PC-3 (cell line): ENCODE measurements at places on chromosomes 5 and 9. TPM values are rescaled to one million over a fixed set of nuclear protein-coding genes. Genes with fewer than 3 reads are reported as not detected.

FCN2 gene
- not detected in 2 replicates for total RNA-seq

- DNase-seq: no peak
Observed at GRCh38 chr5:163424836-163425235, 12.6 kb upstream of the CCNG1 start.

- DNase-seq: peak; percentile 62
Observed at GRCh38 chr5:15993334-15993733, 186.3 kb downstream of the MARCHF11 start.

- no peak for DNase-seq
Observed at GRCh38 chr5:10311595-10312425, 4.1 kb upstream of the CMBL start.

DNA sequence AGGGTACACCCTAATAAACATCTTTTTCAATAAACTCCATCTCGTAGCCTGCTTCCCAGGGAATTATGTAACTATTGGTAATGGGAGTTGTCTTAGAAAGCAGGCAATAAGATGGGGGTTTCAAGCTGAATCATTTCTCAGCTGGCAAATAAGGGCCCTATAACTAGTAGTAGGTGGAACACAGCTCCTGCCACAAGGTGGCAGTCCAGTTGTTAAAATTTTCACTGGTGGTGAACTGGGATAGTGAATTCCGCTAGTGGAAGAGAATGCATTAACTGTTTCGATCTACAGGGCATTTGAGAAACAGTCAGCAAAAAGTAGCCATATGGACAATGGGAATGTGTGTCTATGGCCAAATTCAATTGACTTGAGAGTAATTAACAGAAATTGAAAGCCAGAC, 27.7 kb downstream of the PCDHB15 start:
- no peak for DNase-seq

GRCh38 chr9:64773491-64773931, 511.5 kb downstream of the FOXD4L5 start:
- no peak for DNase-seq

FOXD1 gene
- total RNA-seq: 10.3 and 12.8 TPM in 2 replicates

- DNase-seq: peak; percentile 35
Observed at GRCh38 chr9:131759017-131759647, 19.3 kb upstream of the RAPGEF1 start.

- DNase-seq: peak; percentile 14
Observed at GRCh38 chr9:127418037-127418471, 6.1 kb upstream of the ZNF79 start.

DNA sequence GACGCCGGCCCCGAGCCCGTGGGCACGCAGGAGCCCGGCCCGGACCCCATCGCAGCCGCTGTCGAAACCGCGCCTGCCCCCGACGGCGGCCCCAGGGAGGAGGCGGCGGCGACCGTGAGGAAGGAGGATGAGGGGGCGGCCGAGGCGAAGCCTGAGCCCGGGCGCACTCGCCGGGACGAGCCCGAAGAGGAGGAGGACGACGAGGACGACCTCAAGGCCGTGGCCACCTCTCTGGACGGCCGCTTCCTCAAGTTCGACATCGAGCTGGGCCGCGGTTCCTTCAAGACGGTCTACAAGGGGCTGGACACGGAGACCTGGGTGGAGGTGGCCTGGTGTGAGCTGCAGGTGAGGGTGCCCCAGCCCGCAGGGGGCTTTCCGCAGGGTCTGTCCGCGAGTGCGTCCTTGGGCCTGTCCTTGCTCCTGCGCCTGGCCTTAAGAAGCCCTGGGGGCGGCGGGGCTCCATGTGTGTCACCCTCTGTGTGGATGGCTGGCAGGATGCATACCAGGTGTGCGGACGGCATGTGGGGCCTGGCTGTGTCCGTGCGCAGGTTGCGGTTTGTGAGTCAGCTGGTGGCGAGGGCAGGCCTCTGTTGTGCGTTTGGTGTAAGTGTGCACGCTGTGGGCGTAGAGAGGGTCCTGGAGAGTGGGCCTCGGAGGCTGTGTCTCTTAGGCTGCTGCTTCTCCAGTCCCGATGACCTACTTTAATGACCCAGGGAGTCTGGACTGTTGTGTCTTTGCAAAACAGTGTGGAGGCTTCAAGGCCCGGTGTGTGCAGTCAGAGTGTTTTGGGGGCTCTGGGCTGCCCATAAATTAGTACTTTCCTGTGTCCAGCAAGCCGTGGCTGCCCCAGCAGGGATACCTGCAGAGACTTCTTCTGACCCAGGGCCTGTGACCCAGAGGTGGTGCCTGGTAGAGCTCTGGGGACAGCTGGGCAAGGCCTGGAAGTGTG, 1.6 kb downstream of the WNK2 start:
- DNase-seq: peak; percentile 38

MAMDC2 gene
- total RNA-seq: not detected in 2 replicates

- DNase-seq: peak; percentile 8
Observed at GRCh38 chr5:68749631-68750030, 344.2 kb upstream of the SLC30A5 start.

GRCh38 chr9:127927988-127928675, 2.4 kb downstream of the PIP5KL1 start:
- DNase-seq: peak; percentile 30

DNA sequence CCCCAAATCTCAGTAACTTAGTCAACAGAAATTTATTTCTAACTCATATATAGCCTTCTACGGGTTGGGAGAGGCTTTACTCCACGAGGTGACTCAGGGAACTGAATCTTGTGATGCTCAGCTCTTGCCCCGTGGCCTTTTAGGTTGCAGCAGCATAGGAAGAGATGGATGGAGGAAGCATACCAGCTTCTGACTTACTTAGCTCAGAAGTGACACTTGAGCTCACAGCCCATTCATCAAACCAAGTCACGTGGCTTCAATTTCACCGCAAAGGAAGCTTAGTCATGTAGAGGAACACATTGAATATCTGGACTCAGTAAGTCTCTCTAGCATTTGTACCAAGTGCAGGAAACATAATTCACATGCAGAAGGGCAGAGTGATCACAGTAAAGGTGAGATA, 124.1 kb upstream of the KCNN2 start:
- DNase-seq: peak; percentile 27

- no peak for DNase-seq
Observed at GRCh38 chr5:174306345-174307030, 261.0 kb downstream of the NSG2 start.

DNA sequence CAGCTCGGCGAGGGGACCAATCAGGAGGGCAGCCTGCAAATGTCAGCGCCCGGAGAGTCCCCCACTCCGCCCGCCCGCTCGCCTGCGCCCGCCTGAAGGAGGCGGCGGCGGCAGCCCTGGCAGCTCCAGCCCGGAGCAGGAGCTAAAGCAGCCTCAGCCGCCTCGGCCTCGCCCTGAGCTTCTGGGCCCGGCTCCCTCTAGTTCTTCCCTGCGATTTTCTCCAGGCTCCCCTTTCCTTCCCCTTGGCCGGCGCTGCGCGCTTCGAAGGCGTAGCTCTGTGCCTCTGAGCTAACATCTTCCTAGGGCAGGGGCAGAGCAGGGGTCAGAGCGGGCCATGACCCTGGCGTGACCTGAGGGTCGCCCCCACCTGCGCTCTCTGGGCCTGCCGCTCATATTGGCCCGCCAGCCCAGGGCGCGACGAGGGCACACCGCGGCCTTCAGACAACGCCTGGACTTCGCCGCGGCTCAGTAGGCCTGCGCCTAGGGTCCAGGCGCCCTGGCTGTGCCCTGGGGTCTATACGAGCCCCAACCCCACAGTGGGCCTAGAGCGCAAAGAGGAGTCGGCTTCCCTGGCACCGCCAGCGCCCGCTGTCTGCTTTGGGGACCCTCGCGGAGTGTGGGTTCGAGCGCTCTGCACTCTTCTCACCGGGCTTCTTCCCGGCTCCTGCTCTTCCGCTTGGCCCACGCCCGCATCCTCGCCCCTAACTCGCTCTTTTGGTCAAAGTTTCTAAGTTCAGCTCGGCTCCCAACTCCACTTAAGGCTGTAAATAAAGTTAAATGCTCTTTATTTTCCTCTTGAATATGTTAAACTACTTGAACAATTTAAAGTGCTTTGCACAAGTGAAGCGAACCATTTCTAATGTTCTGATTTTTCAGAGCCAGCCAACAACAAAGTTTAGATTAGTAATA, 504 bp upstream of the OTP start:
- DNase-seq: no peak

DNA sequence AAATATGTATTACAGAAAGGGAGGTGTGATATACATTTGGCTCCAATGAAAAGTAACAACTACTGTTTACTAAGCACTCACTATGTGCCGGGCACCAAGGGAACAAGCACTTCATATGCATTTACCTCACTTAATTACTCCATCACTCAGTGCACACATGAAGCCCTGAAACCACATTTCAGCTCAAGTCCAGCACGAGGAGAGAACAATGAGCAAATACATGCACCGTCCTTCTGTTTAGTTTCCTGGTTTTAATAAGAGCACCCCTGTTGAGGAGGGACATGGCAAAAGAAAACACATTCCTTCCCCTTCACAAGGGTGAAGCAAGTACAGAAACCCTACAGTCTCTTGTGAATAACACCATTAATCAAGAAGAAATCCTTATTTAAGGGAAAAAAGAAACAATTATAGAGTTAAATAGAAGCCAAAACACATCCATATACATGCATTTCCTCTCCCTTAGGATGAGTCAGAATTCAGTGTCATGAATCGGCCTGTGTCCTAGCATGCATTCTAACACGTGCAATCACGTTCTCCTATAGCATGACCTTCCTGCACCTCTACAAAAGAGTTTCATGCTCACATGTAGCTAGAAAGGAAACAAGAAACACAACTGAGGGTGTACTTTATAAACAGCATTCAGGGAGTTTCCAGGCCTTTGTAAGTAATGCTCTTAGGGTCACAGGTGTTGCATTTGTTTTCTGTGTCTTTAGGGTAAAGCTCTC, 411.6 kb downstream of the BNC2 start:
- peak; percentile 35 for DNase-seq

GRCh38 chr5:57658018-57658417, 175.4 kb upstream of the ACTBL2 start:
- DNase-seq: no peak

GRCh38 chr9:37486616-37487548, 1.1 kb downstream of the POLR1E start:
- peak; percentile 62 for DNase-seq

UQCRQ gene
- total RNA-seq: 190 and 198 TPM in 2 replicates

DNA sequence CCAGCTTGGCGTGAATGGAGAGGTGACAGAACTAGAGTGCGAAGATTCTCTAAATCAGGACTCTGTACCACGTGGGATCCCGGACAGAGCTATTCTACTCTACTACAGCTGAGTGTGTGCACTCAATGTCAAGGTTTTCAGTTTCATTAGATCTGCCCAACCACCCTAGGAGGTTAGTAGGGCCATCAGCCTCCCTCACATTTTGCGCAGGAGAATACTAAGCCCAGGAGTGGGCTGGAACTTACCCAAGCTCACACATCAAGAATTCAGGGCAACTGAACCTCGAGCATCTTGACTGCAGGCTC, 68.3 kb upstream of the TBC1D2 start:
- no peak for DNase-seq

WNT8A gene
- total RNA-seq: not detected in 2 replicates

GRCh38 chr5:132012371-132013005, 1.0 kb upstream of the ACSL6 start:
- DNase-seq: peak; percentile 22

FAXDC2 gene
- total RNA-seq: not detected in 2 replicates

PDLIM4 gene
- 26.5 and 27.8 TPM in 2 replicates for total RNA-seq

GRCh38 chr5:96753848-96754247, 53.9 kb downstream of the ERAP1 start:
- no peak for DNase-seq

DNA sequence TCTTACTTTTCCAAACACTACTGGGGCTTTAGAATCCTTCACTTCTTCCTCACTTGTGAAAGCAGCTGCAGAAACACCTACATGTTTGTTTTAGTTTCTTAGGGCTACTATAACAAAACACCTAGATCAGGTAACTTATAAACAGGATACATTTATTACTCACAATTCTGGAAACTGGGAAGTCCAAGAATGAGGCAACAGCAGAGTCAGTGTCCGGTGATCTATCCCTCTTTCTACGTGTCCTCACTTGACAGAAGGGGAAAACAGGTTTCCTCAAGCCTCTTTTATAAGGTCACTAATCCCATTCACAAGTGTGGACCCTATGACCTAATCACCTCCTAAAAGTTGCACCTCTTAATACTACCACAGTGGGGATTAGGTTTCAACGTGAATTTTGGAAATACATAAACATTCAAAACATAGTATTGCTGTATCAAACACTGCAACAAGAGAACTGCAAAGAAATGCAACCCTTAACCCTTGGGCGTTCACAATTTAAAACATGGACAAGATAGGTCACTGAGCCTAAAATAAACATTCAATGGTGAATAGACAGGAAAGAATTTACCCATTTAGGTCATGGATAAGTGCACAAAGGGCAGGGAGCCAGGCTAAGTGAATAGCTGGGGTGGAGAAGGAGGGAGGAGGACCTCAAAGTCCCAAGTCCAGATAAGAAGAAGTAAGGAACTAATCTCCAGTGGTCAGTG, 104.3 kb downstream of the PIK3R1 start:
- peak; percentile 33 for DNase-seq

B4GALT1 gene
- total RNA-seq: 14.8 and 23.1 TPM in 2 replicates

GRCh38 chr5:96236051-96236450, 197.0 kb downstream of the PCSK1 start:
- DNase-seq: no peak

LCN15 gene
- not detected in 2 replicates for total RNA-seq

GAPT gene
- total RNA-seq: not detected in 2 replicates

DNA sequence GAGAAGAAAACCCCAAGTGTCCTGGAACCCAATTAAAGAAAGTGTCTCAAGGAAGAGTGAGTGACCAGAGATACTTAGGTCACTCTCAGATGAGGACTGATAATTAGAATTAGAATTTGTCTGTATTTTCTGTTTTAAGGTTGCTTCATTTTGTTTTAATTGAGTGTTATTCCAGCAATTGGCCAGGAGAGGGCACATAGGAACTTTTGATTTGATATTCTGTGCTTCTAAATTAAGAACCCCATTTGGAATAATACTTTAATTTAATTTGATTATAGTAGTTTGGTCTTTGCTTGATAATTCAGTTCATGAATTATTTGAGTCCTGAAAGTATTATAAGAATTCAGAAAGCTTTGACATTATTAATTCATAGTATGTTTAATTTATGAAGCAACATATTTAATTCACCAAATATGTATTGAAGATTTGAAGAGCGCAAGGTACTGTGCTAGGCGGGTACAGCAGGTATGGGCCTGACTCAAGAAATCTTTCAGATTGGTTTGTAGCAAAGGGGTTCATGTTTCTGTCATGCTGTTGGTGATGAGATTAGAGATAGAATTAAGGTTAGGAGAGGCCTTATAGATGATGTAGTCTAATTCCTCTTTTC, 4.9 kb downstream of the MRPL22 start:
- DNase-seq: peak; percentile 39

DNA sequence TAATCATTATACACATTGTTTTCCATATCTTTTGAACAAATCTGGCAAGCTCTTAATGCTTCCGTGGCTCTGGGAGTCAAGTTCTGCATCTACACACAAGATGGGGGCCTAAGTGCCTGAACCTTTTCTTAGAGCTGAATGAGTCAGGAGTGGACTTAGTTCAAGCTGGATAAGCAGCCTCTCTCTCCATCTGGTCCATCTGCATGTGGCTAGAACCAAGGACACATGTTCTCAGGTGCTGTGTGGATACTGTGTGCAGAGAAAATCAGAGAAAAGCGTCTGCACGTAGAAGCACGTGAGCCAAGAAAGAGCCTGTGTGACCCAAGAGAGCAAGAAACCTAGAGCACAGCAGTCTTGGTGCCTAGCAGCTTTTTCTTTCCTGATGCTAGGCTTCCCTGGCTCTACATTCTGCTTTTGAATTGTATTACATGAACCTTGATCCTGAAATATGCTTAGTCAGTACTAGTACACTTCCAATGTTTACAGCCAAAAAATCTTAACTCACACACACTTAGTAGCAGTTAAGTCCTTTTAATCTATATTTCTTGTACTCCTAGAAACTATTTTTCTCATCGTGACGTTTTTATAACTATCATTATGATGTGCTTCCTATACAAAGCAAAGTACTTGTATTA, 1798.9 kb downstream of the MAT2B start:
- no peak for DNase-seq
